ENCODE measurements at places on chromosomes 2 and 18.

DNA sequence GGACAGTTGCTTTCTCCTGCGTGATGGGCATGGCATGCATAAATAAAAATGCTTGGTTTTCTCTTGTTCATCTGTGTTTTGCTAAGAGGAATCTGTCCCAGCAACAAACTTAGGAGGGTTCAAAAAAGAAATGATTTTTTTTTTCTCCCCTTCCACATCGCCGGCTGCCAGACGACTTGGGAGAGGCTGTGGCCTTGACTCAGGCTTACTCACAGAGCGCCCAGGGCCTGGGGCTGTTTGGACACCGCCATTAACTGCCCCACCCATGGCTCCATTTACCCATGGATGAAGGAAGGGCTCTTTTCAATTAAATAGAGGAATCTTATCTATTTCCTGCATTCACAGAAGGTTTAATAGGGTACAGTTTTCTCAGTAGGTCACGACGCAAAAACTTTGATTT lies 22.3 kb upstream of the SERPINB5 start:
- no peak for DNase-seq

DNA sequence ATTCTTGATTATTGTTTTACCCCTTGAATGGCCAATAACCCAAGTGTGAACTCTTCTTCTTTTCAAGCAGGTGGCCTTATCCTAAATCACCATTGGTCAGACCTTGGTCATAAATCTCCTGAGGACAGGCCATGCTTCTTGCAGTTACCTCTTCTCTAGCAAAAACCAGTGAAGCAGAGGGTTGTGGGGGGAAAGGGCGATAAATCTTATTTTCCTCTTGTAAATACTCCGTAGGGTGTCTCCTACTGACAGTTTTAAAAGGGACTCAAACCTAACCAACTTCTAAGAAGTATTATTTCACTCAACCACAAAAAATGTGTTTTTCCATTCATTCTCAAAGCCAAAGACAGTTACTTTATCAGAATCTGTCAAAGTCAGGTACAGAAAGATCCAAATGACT lies 168.1 kb upstream of the RMP24 start:
- DNase-seq = no peak

DNA sequence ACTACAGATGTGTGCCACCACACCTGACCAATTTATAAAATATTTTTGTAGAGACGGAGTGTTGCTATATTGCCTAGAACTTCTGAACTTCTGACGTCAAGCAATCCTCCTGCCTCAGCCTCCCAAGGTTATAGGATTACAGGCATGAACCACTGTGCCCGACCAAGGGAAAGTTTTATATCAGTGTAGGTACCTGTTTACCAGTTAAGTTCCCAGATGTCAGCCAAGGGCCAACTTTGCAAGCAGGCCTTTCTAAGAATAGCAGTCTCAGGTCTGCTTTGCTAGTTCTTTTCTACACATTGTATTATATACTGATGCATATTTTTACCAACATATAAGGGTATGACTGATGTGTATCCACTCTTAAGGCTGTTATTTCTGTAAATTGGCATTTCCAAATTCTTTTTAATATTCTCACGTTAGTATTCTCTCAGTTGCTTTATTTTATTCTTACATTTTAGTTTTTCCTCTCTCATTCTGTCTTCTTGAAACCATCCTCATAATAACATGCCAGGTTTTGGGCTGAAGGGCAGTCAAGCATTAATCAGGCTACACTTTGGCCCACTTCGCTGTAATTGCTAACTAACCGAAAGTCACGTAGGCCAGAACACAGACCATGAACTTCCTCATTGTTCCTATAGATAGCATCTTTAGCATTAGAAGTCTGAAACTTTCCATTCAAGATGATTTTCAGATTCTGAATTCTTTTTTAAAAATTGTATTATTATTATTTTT lies 25.0 kb upstream of the CXXC1 start:
- no peak for DNase-seq

- peak; percentile 11 for DNase-seq
These were observed 34.7 kb downstream of the TRABD2A start for GRCh38 chr2:84846041-84846663.

DNA sequence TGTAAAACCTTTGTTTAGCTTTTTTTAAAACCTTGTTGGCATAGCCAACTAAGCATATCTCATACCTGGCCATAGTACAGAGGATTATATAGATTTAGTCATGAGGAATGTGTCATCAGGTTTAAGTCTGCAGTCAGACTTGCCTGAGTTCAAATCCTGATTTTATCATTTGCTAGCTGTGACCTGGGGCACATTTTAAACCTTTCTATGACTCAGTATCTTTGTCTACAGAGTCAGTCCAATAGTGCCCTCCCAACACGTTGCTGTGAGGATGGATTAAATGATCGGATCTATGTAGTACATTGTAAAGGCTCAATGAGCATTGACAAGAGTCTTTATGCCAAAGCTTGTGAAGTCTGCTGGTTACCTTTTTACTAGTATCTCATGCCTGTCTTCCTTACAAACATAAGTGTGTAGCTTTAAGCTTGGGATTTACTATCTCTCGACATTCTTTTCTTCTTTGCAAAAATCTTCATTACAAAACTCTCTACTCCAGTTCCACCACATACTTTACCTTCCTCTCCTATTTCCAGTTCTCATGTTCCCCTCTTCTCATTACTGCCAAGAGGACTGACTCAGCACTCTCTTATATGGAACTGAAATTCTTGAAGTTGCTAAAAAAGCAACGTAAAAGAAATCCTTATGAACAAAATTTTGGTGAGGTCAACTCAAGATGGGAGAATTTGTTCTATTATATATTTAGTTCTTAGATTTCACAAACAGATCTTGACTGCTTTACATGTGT lies 68.1 kb upstream of the RBMS1 start:
- no peak for DNase-seq
